ENCODE measurements at places on chromosomes 11 and 22.

- no peak for DNase-seq
Observed at GRCh38 chr22:22720724-22721261, 76.4 kb downstream of the GGTLC2 start.

DNA sequence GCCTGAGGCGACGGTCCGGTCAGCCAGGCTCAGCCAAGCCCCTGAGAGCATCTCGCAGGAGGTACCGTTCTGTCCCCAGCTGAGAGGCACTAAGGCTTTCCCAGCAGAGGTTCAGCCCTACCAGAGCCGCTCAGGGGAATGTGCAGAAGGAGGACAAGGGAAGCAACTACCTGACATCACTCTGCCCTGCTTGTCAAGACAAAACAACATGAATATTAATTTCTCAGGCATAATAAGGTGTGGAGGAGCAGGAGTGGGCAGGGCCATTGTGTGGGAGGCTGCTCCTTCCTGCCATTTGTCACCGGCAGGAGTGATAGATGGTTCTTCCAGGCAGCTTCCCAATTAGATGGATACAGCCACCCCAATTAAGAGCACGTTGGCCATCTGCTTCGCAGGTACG, 181.4 kb downstream of the KIRREL3 start:
- DNase-seq, result no peak

DNA sequence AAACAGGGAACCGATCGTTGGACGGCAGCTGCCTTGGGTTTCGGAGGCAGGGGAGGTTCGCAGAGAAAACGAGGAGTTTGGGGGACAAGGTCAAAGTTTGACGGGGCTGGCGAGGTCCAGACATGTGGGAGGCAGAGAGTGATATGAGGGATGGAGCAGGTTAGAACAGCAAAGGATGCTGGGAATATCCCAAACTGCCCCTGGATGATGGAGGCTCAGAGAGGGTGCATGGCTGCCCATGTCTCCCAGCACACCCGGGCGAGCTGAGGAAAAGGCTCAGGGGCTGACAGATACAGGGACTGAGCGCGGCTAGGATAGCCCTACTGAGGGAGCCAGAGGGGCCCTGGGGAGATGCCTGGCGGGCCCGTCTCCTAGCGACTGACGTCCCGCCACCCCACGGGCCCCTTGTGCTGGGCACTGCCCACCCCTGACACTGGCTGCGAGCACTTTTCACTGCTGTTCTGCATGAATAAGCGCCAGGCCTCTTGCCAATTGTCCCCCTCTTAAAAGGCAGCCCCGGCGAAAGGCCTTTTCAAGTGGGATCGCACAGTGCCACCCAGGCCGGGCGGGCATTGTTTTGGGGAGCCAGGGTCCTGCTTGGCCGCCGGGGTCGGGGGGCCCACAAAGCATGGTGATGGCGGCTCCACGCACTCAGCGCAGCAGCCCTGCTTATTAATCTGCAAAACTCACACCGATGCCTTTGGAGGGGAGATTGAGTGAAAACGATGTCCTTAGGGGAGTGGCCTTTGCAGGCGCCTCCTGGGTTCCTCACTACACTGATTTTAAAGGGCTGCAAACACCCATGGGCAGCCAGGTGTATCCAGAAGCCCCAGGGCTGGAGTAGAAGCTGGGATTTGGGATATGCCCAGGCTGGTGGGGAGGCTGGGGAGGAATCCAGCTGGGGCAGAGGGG, 90.0 kb upstream of the LINC01488 start:
- DNase-seq, result no peak

- DNase-seq, result no peak
Observed at GRCh38 chr22:16717699-16718558, 107.3 kb downstream of the XKR3 start.

GRCh38 chr11:125945797-125946520, at the start of gene VSIG10L2:
Gene VSIG10L2, plus strand, starts transcription at chr11:125946044. Its CDS starts 12 bp downstream, at chr11:125946056.
- DNase-seq, result no peak

DNA sequence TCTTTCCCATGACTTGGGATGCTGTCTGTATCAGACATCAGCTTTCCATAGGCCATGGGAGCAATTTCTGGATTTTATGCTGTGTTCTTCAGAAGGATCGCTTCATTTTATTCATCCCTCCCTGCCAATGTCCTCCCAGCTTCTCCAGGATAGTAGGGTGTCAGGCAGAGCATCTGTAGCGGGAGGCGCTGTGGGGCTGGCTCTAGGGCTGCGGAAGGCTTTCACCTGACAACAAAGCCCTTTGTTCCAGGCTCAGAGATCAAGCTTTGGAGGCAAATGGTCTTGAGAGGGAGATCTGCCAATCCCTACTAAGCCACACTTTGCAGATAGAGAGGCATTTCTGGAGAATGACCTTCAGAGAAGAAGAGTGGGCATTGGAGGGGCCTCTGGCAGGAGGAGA, 29.5 kb upstream of the FTH1 start:
- no peak for DNase-seq

DNA sequence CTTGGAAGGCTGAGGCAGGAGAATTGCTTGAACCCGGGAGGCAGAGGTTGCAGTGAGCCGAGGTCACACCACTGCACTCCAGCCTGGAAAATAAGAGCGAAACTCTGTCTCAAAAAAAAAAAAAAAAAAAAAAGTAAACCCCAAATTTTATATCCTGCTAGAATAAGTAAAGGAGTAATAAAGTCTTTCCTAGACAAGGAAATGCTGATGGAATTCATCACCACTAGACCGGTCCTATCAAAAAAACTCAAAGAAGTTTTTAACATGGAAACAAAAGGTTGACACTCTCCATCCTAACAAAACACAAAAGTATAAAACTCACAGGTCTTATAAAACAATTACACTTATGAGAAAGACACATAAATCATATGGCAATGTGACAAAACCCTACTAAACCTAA, 213.9 kb downstream of the SBF2 start:
- no peak for DNase-seq

GRCh38 chr11:14972581-14973495, 687 bp upstream of the CALCA start:
- DNase-seq, result no peak

- DNase-seq, result no peak
Observed at GRCh38 chr11:81487109-81487508, 1246.6 kb downstream of the FAM181B start.

GRCh38 chr11:76605338-76606074, 65.0 kb downstream of the LRRC32 start:
- DNase-seq, result no peak

- no peak for DNase-seq
Observed at GRCh38 chr11:10858439-10859325, 829 bp upstream of the ZBED5 start.

GRCh38 chr22:19527321-19527721, 3.1 kb upstream of the CLDN5 start:
- no peak for DNase-seq

DNA sequence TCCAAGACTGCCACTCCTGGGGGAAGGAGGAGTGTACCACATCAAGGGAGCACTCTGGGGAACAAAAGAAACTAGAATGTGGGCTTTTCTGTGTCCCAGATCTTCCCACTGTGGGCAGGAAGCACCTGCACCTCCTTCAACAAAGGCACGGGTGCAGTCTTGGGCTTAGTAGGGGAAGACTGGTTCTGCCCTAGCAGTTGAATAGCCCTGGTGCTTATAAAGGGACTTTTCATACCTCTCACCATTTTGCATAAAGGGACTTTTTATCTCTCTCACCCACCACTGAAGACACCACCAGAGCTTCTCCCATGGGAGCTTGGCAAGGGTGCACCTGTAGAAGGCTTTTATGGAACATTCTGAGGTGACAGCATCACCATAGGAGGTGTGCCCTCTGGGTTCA, 65.8 kb upstream of the MS4A8 start:
- no peak for DNase-seq

DNA sequence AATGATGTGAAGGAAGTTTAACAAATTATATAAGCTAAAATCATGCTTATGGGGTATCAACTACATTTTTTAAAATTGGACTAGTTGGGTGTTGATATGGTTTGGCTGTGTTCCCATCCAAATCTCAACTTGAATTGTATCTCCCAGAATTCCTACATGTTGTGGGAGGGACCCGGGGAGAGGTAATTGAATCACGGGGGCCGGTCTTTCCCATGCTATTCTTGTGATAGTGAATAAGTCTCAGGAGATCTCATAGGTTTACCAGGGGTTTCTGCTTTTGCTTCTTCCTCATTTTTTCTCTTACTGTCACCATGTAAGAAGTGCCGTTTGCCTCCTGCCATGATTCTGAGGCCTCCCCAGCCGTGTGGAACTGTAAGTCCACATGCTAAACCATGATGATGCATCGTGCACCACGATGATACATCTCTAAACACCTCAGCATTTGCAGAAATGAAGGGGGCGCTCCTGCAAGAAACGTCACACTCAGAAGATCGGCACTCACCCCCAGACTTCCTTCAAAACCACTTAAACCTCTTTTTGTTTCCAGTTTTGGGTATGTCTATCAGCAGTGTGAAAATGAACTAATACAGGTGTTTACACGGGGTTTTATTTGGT, 340.0 kb downstream of the SHANK2 start:
- DNase-seq, result no peak

GRCh38 chr11:69721106-69721505, 17.3 kb upstream of the FGF19 start:
- DNase-seq, result no peak

GRCh38 chr11:117354550-117354949, 26.9 kb downstream of the CEP164 start:
- DNase-seq, result no peak

DNA sequence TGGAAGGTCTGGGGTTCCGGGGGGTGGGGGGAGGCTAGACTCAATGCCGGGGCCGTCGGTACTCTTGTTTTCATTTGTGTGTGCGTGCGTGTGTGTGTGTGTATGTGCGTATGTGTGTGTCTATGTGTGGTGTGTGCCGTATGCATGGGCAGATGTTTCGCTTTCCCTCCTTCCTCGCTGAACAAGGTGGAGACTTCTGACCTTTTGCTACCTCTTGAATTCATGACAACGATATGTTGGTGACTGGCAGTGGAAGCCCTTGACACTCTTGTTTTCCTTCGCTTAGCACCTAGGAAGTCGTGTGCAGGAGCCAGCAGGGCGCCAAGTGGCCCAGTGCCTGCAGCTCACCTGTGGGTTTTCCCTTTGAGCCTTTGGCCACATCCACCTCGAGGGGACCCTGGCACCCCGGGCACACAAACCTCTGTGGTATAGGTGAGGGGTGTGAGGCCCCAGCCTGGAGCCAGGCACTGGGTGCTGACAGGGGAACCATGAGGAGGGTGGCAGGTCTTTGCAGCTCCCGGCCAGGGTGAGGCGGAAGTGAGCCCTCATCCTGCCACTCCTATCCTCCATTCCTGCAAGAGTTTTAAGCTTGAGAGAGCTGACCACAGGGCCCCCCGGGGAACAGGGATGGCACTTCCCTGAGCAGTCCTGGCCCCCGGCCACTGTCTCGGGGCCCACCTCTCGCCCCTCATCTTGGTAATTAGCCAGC, 19.3 kb upstream of the TMEM191C start:
- DNase-seq, result no peak

DNA sequence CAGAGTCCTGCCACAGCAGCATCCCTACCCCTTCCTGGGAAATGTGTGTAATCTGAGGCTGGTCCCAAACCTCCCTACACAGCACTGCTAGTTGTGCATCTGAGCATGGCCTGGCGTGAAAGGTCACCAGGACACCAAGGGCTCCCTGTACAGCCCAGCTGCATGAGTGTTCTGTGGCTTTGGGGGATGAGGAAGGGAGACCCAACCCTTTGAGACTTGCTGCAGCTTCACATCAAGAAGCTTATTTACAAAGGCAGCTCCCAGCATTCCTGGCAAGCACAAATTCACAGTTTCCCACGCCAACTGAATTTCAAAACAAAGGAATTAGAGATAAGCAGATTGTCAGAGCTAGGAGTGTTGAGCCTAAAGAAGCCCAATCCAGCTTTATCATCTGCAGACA, 32.2 kb downstream of the CSNK2A3 start:
- DNase-seq, result no peak

GRCh38 chr11:115242982-115243381, 261.2 kb downstream of the CADM1 start:
- no peak for DNase-seq

- DNase-seq, result no peak
Observed at GRCh38 chr22:28984482-28985158, 77.0 kb downstream of the C22orf31 start.

GRCh38 chr11:12693479-12694182, 19.4 kb downstream of the TEAD1 start:
- DNase-seq, result no peak

DNA sequence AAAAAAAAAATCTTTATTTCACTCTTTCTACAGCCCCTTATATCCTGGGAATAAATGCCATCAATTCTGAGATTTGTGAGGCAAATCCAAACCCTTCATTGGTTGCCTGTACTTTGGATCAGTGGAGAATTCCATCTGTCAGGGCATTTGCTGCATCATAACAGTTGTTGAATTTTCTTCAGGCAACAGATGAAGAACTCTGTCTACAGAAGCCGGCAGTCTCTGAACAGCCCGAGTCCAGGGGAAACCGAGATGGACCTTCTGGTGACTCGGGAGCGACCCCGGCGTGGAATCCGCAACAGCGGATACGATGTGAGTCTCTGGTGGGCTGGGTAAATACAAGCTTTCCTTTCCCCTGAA, 82.3 kb downstream of the C11orf91 start:
- no peak for DNase-seq

GRCh38 chr11:111438168-111438567, 59.1 kb upstream of the POU2AF1 start:
- DNase-seq, result no peak

- DNase-seq, result no peak
Observed at GRCh38 chr22:20951151-20951931, 15.7 kb upstream of the AIFM3 start.

GRCh38 chr11:7977232-7977917, 9.8 kb upstream of the EIF3F start:
- no peak for DNase-seq
